ENCODE measurements at places on chromosomes 12 and 14. TPM values are rescaled to one million over a fixed set of nuclear protein-coding genes. Genes with fewer than 3 reads are reported as not detected.

Gene KCNH3
- total RNA-seq: not detected

Gene SNRPF
- total RNA-seq: 14.3 TPM

Gene IFNG-AS1
- not detected for total RNA-seq

Gene TMEM229B
- 38.9 TPM for total RNA-seq

Gene RPL10L
- not detected for total RNA-seq
